ENCODE measurements at places on chromosomes 16 and 17.

- no peak for DNase-seq
Measured at GRCh38 chr17:29682987-29683386, 60.3 kb upstream of the CORO6 start.

DNA sequence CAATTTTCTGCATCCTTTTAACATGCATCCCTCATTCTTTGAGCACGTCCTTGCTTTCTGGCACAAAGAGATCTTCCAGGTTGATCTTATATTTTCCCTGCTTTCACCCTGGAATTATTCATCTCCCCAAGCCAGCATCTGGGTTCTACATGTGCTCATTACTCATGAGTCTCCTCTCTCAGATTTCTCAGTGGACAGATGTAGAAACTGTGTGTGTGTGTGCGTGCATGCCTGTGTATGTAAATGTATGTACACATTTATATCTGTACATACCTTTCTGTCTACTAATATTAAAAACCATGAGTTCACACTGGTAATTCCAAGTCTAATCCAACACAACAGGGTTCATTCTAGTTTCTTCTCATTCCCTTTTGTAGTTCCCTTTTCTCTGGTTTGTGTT lies 41.9 kb upstream of the NSRP1 start:
- DNase-seq: no peak

- no peak for DNase-seq
Measured at GRCh38 chr17:67520916-67521774, 144.1 kb downstream of the PITPNC1 start.

DNA sequence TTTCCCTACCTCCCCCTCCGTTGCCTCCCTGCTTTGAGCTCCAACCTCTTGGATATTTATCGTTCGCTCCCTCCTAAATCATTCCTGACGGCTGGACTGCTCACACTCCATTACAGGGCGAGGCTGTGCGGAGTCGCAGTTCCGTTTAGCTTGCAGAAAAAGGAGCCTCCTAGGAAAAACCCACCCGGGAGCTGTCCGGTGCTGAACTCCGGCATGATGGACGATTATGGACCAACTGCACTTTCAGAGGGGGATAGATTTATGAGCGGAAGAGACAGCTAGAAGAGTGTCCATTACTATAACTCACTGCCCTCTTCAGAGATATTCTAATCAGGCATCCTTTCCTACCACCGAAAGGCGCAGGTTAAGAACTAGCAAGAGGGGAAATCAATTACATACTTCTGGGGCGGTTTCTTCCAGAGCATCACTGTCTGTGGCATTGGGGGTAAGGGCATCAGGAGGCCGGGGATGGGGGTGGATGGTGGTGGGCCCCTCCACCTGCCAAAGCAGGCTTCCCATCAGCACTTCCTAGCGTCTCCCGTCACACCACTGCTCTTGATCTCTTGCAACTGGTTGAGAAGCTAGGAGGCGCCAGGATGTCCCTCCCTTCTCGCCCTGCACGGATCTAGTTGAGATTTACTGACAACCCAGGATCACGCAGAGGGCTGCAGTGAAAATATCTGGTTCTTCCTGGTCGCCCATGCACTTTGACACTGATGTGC lies 251.2 kb downstream of the ENGASE start:
- no peak for DNase-seq

DNA sequence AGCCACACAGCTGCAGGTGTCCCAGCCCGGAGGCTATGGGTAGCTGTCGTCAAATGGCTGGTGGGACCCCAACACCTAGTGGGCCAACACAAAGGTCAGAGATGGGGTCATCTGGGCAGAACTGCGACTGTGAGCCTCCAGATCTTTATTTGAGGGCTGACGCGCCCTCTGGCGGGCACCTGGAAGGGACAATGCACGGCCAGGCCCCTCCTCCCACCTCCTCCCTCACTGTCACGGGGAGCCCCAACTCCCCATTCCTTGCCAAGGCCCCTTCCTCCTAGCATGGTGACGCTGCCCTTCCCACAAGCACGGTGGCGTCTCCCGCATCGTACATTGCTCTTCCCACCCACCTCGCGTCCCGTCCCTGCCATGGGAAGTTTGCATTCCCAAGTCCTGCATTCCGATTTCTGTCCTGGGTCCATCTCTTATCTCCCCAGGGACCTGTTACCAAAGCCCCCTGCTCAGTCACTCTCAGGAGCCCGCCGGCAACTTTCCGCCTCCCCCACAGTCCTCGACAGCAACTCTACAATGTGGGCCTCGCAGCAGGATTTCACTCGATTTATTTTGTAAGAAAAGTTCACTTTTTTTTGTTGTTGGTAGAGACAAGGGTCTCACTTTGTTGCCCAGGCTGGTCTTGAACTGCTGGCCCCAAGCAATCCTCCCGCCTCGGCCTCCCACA lies 1.0 kb downstream of the TLE7 start:
- no peak for DNase-seq

GRCh38 chr17:81027038-81027437 lies 7.9 kb upstream of the BAIAP2 start:
- DNase-seq: no peak

- no peak for DNase-seq
Measured at GRCh38 chr17:51873302-51873701, 285.2 kb downstream of the CA10 start.

DNA sequence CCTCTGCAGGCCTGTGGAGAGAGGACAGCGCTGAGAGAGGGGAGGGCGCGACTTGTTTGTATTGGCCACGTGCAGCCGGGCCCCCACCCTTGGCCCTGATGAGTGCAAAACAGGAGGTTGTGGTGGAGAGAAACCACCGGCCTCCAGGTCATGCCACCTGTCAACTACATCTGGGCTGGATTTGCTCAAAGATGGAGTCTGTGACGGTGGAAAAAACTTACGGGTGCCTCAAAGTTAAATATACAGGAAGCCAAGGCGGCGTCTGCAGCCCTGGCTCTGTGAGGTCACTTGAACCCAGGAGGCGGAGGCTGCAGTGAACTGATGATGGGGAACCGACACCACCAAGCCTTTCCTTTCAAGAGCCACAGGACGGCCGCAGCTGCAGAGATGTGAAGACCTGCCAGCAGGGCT lies 15.7 kb downstream of the C16orf74 start:
- DNase-seq: no peak
